Ovary (tissue), 10 donors: ENCODE measurements at places on chromosomes 6 and 20. TPM values are rescaled to one million over a fixed set of nuclear protein-coding genes. Genes with fewer than 3 reads are reported as not detected.

DNA sequence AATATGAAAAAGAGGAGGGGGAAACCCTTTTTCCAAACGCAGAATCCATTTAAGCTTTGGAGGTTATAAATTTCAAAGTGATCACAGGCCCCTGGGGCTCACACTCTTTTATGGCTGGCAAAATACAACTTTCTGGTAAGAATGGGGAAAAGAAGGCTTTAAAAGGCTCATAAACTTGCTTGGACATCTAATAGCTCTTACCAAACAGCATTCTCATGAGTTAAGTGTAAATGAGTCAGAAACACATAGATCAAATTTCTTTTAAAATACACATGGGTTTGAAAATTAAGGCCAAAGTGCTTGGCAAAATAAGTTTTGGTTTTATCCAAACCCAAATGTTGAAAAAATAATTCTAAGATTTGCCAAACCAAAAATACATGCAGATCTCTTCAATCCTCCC, 154.6 kb downstream of the SOBP start:
- no peak for DNase-seq

The LST1 gene
- total RNA-seq = 8.6 TPM

- no peak for DNase-seq
Measured at GRCh38 chr6:112013051-112013450, 40.9 kb upstream of the CCN6 start.

DNA sequence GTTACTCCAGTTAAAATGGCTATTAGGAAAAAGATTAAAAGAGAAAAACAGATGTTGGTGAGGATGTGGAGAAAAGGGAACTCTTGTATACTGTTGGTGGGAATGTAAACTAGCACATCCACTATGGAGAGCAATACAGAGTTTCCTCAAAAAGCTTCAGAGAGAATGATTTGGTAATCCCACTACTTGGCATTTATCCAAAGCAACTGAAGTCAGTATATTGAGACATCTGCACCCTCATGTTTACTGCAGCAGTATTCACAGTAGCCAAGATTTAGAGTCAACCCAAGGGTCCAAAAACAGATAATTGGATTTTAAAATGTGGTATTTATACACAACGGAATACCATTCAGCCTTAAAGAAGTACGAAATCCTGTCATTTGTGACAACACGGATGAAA, 469.5 kb downstream of the QKI start:
- DNase-seq = no peak

DNA sequence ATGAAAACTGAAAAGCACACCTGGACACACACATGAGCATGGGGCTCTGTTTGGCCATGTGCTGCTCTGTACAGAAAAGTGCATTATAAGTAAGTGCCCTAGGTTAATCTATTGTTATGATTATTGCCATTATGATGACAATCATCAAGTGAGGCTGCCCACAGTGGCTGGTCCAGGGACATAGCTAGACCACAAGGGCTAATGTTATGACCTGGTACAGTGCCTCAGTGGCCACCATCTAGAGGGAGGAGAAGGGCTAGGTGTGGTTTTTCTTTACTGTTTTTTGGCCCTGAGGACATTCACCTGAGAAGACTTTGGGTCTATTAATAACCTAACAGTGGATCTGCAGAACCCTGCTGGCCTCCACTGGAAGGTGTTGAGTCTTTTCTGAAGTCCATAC, 86.1 kb downstream of the GJA10 start:
- DNase-seq = no peak

- DNase-seq = no peak
Measured at GRCh38 chr6:75103431-75103830, 102.4 kb downstream of the COL12A1 start.

DNA sequence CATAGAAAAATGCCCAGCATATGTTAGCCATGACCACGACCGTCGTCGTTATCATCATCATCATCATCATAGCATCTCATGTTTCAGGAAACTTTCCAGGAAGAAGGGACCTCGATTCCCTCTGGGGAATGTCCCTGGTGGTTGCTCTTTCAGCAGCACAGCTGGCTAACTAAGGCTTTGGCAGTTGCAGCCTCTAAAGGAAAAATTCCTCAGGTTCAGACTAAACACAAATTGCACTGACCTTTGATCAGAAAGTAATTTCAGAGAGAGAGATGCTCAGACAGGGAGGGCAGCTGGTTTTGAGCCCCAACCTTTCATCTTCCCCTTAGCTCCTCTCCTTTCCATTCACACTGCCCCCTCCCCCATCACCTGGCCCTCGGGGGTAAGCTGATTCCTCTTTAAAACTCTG, 5.6 kb upstream of the CFB start:
- DNase-seq = no peak

GRCh38 chr20:49594143-49594930, 26.4 kb upstream of the PTGIS start:
- DNase-seq = no peak

DNA sequence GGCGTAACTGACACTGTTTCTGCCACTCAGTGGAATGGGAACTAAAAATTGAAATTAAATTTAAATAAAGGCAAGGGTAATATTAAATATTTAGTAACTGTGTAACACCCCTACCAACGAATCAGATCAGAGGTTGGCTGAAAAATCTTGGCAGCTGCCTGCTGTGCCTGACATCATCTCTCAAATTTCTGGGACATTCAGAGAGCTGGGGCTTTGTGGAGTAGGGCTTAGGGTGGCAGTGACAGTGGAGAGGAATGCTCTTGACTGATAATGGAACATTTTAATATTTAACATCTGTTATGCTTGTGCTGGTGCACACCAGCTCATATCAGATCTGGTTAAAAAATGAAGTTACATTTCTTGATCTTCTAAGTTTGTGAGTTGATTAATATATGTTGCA, 62.2 kb downstream of the RFPL4B start:
- DNase-seq = no peak

DNA sequence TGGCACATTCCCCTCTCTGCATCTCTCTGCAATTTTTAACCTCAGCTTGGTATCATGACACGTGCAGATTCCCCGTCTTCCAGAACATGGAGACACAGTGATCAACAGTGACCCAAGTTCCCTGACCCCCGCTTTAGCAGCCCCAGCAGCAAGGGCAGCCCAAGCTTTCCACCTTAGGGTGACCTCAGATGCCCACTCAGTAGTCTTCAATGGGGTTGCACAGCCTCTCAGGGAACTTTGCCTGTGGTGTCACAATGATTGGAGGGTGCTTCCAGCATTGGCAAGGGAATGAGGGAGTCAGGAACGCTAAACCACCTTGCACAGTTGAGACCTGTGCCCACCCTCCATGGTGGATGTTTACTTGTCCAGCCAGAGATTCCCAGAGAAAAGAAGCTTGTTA, 287.1 kb upstream of the CDH4 start:
- DNase-seq = no peak

GRCh38 chr6:132498638-132499037, 14.3 kb downstream of the STX7 start:
- DNase-seq = no peak

- DNase-seq = peak; percentile 36
Measured at GRCh38 chr6:118893064-118893806, 717 bp upstream of the ASF1A start.

- DNase-seq = no peak
Measured at GRCh38 chr20:45456632-45457031, 12.9 kb upstream of the WFDC2 start.

- DNase-seq = no peak
Measured at GRCh38 chr6:143928853-143929252, 64.6 kb downstream of the ZC2HC1B start.

GRCh38 chr20:8043687-8044282, 24.2 kb upstream of the TMX4 start:
- DNase-seq = no peak

- no peak for DNase-seq
Measured at GRCh38 chr6:132361101-132361500, 40.2 kb downstream of the MOXD1 start.

The SRMS gene
- total RNA-seq = not detected

- DNase-seq = no peak
Measured at GRCh38 chr6:34990971-34991560, 102.0 kb downstream of the ANKS1A start.

The GPX5 gene
- not detected for total RNA-seq

The ARMH2 gene
- total RNA-seq = not detected

- DNase-seq = no peak
Measured at GRCh38 chr6:22041797-22042480, 254.9 kb downstream of the PRL start.

The ULBP2 gene
- total RNA-seq = not detected

- no peak for DNase-seq
Measured at GRCh38 chr6:98672681-98673475, 161.5 kb upstream of the POU3F2 start.

DNA sequence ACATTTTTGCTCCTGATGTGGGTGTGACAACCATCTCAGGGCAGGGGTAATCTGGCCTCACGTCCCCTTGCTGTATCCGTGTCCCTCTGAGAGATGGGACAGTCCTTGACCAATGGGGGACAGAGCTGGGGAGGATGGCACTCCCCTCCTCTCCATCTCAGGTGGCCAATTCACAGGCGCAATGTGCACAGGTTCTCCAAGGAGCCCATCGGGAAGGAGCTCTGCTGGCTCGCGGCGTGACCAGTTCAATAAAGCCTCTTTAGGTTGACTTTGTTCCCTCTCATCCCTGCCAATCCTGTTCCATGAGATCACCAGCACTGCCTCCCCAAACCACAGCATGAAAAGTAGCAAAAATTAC, 196.3 kb upstream of the SLC24A3 start:
- DNase-seq = no peak

- DNase-seq = no peak
Measured at GRCh38 chr6:157271441-157271840, 51.9 kb downstream of the TMEM242 start.

The AIF1 gene
- total RNA-seq = 12.9 TPM

The CNKSR3 gene
- total RNA-seq = 15.4 TPM

DNA sequence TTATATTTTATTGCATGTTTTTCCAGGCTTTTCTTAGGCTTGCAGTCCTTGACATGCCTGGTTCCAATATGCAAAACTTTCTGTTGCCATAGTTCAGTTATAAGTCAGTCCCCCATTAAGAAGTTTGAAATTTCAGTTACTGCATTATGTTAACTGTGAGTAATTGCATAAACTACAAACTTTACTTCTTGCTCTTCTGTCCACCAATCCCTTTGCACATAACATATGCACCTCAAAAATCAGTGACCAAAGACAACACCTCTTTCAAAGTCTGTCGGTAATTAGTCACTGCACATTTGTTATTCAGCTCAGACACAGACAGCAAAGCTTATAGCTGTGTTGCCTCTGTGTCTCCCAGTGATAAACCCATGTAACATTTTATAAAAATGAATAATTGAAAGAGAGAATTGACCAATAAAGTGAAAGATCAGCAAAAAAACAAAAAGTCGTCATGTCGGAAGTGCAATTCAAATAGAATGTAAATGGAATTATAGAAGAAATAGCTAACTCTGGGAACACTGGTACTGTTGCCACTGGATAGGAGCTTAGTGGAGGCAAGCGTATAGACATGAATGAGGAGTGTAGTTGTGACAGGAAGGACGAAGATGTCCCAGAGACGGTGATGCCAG, 50.3 kb upstream of the BTBD3 start:
- no peak for DNase-seq

GRCh38 chr6:10418361-10418861, 3.5 kb upstream of the TFAP2A start:
- no peak for DNase-seq
